Vagina (tissue), 2 donors: ENCODE measurements at places on chromosomes 7 and 10. TPM values are rescaled to one million over a fixed set of nuclear protein-coding genes. Genes with fewer than 3 reads are reported as not detected.

DNA sequence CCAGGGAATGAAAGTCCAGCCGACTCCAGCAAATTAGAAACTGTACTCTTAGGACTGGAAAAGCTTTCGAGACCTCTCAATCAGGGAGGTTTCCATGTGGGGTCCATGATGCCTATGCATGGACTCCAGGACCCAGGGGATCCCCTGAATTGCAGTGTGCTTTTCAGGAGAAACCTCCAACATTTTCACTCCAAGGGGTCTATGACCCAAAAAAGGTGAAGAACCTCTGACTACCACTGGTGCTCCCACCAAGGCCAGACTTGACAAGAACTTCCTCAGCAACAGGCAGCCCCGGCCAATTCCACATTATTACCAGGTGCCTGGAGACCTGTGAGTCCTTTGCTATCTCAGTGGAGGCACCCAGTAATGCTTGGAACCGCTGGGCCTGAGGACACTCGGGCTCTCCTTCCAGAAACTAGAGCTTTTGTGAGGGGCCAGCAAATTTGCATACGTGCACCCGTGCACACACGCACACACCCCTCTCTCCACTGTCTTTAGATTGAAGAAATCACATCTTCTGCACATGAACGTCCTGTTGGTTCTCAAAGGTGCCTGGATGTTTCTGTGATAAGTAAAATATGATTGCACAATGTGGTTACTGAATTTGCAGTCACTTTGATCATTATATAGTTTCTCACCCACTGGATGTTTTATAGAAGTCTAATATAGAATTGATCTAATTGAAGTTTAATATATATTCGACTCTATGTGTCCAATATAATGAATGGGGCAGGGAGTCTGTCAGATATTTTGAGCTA, 54.7 kb downstream of the SYPL1 start:
- H3K4me3 ChIP-seq = no peak overlapping the region

DNA sequence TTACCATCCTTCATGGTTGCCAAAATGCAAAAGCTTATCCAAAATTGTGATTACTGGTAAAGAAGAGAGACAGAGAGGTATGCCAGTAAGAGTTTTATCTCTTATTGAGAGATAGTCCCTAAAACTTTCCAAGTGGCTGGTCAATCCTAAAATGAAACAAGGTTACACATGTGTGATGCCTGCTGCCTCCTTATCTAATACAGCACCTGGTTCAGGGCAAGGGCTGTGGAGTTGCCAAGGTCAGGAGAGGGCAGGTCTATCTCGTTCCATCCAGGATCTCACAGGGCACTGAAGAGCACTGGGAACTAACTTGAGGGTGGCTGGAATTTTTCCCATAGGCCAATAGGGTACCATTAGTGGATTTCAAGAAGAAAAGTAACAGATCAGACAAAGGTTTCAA, 18.3 kb downstream of the VOPP1 start:
- H3K27me3 ChIP-seq = no peaks in the 10 kb centered on the region
- no peak overlapping the region for H3K27ac ChIP-seq
- no peak for DNase-seq
- H3K4me3 ChIP-seq = no peak overlapping the region
- no peaks in the 10 kb centered on the region for H3K36me3 ChIP-seq
- H3K4me1 ChIP-seq = peaks cover 39% of the 10 kb centered on the region

DNA sequence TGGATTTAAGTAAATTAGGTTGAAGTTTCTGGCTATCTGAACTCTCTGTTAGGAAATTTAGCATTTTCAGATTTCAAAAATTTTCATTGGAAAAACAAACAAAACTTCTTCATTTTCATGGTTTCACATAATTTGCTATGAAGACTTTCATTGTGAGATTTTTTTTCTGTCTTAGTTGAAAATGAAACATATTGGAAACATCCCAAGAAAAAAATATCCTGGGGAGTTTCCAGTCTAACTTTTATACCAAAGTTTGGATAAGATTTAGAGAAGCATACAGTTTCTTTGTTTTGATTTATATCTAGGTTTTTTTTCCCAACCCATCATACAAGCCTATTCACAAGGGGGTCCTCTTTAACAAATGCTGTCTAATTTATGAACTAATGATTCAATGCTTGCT, 300.5 kb upstream of the SEMA3A start:
- no peaks in the 10 kb centered on the region for H3K27me3 ChIP-seq
- H3K4me3 ChIP-seq = no peak overlapping the region
- DNase-seq = no peak
- H3K4me1 ChIP-seq = no peaks in the 10 kb centered on the region
- H3K36me3 ChIP-seq = no peaks in the 10 kb centered on the region

DNA sequence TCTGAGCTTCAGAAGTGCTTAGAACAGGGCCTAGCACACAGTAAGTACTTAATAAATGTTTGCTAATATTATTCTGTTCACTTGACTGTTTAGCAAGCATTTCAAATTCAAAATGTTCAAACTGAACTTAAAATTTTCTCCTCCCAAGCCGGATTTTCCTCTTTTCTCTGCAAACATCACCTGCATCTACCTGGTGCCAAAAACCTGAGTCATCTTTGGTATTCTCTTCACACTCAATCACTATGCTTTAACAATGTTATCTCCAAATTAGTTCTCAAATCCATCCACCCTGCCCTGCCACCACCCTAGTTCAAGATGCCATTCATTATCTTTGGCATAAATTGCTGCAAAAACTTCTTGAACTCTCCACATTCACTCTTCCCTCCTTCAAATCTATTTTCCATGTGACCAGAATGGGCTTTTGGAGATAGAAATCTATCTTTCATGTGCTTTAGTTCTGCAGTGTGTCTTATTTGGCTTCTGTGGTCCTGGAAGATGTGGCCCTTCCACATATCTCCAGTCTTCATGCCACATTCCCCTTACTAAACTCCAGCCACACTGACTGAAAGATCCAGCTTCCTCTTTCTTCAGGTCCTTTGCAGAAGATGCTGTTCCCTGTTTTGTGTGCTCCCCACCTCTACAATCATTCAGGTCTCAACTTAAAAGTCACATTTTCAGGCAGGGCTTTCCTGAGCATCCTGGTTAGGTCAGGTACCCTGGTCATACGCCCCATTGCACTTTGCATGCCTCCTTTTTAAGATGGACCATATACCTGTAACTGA, 2.0 kb downstream of the GGCT start:
- no peaks in the 10 kb centered on the region for H3K27me3 ChIP-seq
- H3K27ac ChIP-seq = no peak overlapping the region
- no peak overlapping the region for H3K4me3 ChIP-seq
- DNase-seq = no peak
- H3K4me1 ChIP-seq = peaks cover 30% of the 10 kb centered on the region

GRCh38 chr7:18320971-18321567, 174.5 kb upstream of the HDAC9 start:
- DNase-seq = no peak
- no peak overlapping the region for H3K4me3 ChIP-seq
- H3K4me1 ChIP-seq = peaks cover 21% of the 10 kb centered on the region
- H3K36me3 ChIP-seq = no peaks in the 10 kb centered on the region
- H3K27me3 ChIP-seq = no peaks in the 10 kb centered on the region

GRCh38 chr7:102450242-102450641, 14.4 kb downstream of the ALKBH4 start:
- peaks cover 10% of the 10 kb centered on the region for H3K36me3 ChIP-seq
- no peak overlapping the region for H3K4me3 ChIP-seq
- no peaks in the 10 kb centered on the region for H3K27me3 ChIP-seq
- no peaks in the 10 kb centered on the region for H3K4me1 ChIP-seq
- no peak for DNase-seq

DNA sequence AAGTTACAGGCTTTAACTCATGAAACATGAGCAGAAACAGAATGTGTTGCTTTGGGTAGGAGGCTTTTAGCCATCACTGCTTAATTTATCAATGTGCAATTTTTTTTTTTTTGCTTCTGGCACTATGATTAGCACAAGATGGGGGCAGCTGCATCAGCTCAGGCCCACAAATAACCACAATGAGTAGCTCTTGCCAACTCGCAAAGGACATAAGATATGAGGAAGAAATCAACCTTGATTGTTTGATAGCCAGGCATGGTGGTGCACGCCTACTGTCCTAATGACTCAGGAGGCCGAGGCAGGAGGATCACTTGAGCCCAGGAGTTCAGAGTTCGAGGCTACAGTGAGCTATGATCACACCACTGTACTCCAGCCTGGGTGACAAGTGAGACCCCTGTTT, 12.3 kb downstream of the NOD1 start:
- DNase-seq = no peak
- no peak overlapping the region for H3K27ac ChIP-seq
- no peak overlapping the region for H3K4me3 ChIP-seq
- H3K36me3 ChIP-seq = no peaks in the 10 kb centered on the region
- H3K27me3 ChIP-seq = no peaks in the 10 kb centered on the region

DNA sequence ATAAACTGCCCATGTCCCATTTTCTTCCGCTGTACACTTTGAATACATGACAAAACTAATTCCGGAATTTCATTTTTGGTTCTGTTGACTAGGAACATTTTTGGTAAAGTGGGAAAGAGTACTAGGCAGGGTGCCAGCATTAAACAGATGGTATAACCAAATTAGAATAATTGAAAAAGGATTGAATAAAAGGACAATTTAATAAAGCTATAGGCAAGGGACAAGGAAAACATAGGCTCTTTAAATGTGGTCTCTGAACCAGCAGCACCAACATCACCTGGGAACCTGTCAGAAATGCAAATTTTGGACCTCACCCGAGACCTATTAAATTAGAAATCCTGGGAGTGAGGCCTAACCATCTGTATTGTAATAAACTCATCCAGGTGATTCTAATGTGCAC, 376.9 kb downstream of the LRRTM3 start:
- no peak overlapping the region for H3K27ac ChIP-seq
- no peaks in the 10 kb centered on the region for H3K36me3 ChIP-seq
- no peak overlapping the region for H3K4me3 ChIP-seq
- no peak for DNase-seq
- H3K27me3 ChIP-seq = no peaks in the 10 kb centered on the region

DNA sequence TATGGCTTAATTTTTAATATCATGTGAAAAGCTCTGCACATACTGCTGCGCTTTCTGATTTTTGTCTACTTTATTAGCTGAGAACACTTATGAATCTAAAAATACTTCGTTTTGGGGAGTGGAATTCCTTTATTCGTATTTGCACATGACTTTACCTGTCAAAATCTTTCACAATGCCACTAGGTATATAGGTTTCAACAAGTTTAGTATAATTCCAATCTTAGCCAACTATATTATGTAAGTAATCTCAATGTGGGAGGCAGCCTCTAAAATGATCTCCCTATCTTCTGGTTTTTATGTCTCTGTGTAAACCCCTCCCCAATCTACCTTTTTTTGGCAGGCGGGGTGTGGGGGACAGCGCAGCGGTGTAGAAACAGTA, 55.3 kb downstream of the PARD3 start:
- no peaks in the 10 kb centered on the region for H3K36me3 ChIP-seq
- no peaks in the 10 kb centered on the region for H3K27me3 ChIP-seq
- no peak overlapping the region for H3K27ac ChIP-seq
- DNase-seq = no peak

- no peak overlapping the region for H3K27ac ChIP-seq
- no peaks in the 10 kb centered on the region for H3K36me3 ChIP-seq
- no peaks in the 10 kb centered on the region for H3K27me3 ChIP-seq
Measured at GRCh38 chr10:89553064-89553734, 17.8 kb upstream of the SLC16A12 start.

- H3K36me3 ChIP-seq = no peaks in the 10 kb centered on the region
- H3K27me3 ChIP-seq = no peaks in the 10 kb centered on the region
- DNase-seq = no peak
- H3K4me1 ChIP-seq = no peaks in the 10 kb centered on the region
- no peak overlapping the region for H3K4me3 ChIP-seq
Measured at GRCh38 chr10:19595212-19595845, 220.9 kb upstream of the PLXDC2 start.

DNA sequence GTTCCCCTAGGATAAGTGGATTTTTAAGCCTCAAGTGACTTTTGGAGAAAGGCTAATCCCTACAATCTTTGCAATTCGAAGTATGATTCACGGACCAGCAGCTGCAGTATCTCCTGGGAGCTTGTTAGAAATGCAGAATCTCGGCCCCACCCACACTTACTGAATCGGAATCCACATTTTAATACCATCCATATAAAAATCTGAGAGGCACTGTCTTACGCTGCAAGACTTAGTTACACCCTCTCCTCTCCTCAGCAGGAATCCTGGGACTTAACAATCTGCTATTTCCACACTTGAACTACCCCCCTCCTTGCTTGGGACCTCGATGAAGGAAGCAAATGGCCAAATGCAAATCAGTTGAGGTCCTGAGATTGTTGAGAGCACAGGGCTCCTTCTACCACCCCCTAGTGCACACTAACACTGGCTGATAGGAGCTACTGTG, 21.0 kb downstream of the ITPRIP start:
- H3K36me3 ChIP-seq = no peaks in the 10 kb centered on the region
- peaks cover 70% of the 10 kb centered on the region for H3K4me1 ChIP-seq
- H3K27me3 ChIP-seq = no peaks in the 10 kb centered on the region

DNA sequence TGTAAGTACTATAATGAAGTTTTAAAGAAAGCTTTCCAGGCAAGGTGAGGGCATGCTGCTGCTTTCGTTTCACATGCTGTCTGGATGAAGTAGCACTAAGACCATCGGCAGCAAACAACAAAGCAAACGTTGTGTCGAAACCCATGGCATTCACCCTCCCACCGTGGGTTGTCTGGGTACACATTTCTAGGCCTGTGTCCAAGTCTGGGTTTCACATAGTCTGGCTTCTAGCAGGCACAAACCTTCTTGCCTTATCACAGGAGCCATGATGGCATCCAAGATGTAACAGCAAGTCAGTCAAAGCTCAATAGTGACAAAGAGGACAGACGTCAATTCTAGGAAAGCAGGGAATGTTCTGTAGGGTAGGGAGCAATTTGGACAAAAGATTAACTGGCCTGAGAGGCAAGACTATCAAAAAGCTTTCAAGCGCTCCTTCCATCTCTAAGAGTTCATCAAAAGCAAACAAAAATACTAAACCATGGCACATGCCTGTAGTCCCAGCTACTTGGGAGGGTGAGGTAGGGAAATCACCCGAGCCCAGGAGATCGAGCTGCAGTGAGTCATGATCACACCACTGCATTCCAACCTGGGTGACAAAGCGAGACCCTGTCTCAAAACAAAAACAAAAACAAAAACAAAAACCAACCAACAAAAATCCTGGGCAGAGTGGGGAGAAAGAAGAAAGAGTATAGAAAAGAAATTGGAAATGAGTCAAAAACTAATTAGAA, 42.7 kb downstream of the PAXIP1 start:
- H3K4me3 ChIP-seq = no peak overlapping the region
- H3K36me3 ChIP-seq = peaks cover 4% of the 10 kb centered on the region
- H3K27me3 ChIP-seq = no peaks in the 10 kb centered on the region
- no peak for DNase-seq
- H3K27ac ChIP-seq = no peak overlapping the region

DNA sequence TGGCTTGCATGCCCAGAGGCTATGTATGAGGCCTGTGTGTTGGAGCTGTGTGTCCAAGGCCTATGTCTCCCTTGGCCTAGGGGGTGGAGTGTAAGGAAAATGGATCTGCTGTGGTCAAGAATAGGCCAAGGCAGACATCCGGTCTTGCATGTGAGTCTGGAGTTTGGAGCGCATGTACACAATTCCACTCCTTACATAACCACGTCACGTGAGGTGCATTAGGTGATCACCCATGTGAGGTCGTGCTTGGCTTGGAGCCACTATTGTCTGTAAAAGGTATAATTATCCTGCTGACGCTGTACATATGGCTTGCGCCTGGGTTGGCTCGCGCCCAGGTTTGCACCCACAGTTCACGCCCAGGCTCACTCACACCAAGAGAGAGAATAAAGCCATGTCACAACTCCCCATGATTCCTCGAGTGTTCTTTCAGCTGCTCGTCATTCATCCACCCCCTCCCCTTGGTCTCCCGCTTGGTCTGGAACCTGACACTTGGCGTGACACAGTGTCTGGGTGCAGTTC, 105.5 kb downstream of the BICC1 start:
- H3K4me1 ChIP-seq = no peaks in the 10 kb centered on the region
- no peak overlapping the region for H3K27ac ChIP-seq
- no peaks in the 10 kb centered on the region for H3K36me3 ChIP-seq
- no peak overlapping the region for H3K4me3 ChIP-seq
- DNase-seq = no peak

LIPF gene
- not detected for total RNA-seq

STRIP2 gene
- 0.49 TPM for total RNA-seq

ADARB2 gene
- 3.4 TPM for total RNA-seq

ANKRD7 gene
- total RNA-seq = 1.5 TPM

PHKG1 gene
- not detected for total RNA-seq
